AG09319 (cell line): ENCODE measurements at places on chromosomes 1 and 21.

DNA sequence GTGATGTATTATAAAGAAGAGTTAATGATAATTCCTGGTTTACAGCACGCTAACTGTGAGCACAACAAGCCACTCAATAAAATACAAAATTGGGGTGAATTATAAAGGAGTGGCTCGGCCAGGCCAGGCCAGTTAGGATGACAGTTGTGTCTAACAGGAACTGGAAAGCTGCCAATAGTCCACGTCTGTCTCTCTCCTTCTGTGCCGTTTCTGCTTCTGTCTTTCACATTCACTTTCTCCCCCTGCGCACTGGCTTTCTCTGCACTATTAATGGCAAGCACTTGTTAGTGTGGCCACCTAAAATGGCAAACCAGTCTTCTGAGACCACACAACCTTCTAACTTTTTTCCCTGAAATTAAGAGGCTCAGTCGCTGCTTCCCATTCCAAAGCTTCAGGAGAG lies 394.3 kb downstream of the NTNG1 start:
- no peak for DNase-seq

- no peak for DNase-seq
Observed at GRCh38 chr1:53314606-53315005, 13.3 kb downstream of the LRP8 start.

- DNase-seq: no peak
Observed at GRCh38 chr1:29786791-29787732, 550.7 kb downstream of the PTPRU start.

GRCh38 chr21:31988492-31989290 lies 115.9 kb downstream of the HUNK start:
- DNase-seq: no peak

- no peak for DNase-seq
Observed at GRCh38 chr1:219188331-219188803, 14.7 kb downstream of the LYPLAL1 start.

GRCh38 chr1:167095368-167095767 lies 1.5 kb downstream of the STYXL2 start:
- peak; percentile 35 for DNase-seq

DNA sequence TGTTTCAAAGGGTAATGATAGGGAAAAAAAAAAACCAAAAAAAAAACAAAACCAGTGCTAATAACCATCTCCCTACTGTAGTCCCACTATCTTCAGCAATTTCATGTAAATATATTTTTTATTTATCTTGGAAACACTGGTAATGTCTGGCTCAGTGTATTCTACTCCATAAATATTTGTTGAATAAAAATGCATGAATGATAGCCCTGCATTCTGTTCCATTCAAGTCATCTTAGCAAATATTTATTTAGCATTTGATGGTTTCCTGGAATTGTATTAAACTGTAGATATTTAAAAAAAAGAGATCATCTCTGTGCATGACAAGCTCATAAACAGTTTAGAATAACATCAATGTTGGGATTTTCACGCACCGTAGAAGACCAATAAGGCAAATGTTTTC lies 24.2 kb downstream of the IL23R start:
- DNase-seq: no peak

- DNase-seq: no peak
Observed at GRCh38 chr1:151805066-151805820, at the start of gene LINGO4. LINGO4 (minus strand) TSS chr1:151805419; CDS start chr1:151802704, 2,715 bp downstream.

DNA sequence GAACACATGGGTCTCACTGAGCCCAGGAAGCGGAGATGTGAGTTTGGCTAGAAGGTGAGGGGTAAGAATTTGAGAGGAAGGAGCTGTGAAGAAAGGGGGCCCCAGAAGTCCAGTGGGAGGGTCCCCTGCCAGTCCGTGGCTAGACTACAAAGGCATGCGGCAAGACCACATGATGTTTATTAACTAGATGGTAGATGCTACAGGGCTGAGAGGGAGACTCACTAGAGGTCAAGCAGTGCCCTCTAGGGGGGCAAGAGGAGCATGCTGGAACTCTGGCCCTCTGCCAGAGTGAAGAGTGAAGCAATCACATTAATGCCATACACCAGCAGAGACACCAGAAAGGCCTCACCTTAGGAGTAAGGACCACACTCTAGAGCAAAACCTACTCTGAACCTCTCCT lies 12.2 kb downstream of the KIAA0319L start:
- no peak for DNase-seq
